ENCODE measurements at places on chromosomes 13 and 19. TPM values are rescaled to one million over a fixed set of nuclear protein-coding genes. Genes with fewer than 3 reads are reported as not detected.

The ZSCAN22 gene
- 1.4 TPM for polyA plus RNA-seq

The EXOC3L2 gene
- not detected for polyA plus RNA-seq

The ATXN8OS gene
- not detected for polyA plus RNA-seq

DNA sequence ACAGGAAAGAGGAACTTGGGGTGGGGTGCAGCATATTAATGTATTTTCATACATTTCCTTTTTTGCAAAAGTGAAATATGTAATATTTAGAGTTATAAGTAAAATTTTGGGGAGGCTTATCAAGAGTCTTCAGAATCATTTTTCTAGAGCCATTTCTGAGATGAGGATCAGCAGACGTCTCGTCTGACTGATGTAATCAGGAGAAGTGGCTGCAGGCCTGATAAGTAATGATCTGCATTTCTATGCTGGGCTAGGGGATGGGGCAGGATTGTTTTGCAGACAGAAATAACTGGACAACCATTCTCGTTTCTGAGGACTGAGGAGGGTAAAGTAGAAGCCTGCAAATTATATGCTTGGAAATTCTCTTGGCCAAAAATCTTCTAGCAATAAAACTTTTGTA is 89.2 kb upstream of the ARGLU1 start:
- no peak overlapping the region for H3K4me3 ChIP-seq
- no peaks in the 10 kb centered on the region for H3K36me3 ChIP-seq
- H3K4me1 ChIP-seq: no peaks in the 10 kb centered on the region
- DNase-seq: no peak
- H3K27me3 ChIP-seq: peaks cover 3% of the 10 kb centered on the region

DNA sequence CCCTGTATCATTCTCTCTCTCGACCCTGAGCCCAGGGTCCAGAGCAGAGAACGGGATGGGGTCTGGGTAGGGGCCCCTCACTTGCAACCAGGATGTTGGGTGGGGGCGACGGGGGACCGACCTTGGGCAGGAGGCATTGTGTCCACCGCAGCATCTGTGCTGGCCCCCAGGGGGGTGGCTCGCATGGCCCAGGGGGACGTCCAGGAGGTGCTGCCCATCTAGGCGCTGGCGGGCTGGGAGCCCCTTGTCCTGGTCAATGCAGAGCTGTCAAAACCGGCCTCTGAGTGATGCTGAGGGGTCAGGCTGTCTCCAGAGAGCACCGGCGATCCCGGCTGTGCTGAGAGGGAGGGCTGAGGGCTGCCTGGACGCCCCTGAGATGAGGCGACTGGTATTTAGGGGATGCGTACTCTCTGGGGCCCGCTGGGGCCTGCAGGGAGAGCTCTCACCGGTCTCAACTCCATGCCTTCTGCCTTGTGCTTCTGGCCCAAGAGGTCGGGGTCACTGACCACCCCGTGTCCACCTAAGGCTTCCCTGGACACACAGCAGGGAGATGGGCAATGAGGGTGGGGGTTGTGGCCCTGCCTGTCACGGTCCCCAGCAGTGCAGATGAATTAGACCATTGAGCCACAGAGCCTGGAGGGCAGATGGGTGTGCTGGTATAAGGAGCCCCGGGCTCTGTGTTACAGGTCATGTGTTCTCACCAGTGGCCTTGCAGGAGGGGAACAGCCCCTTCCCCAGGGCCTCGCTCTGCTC is 8.6 kb downstream of the RPS9 start:
- peak overlapping the region; percentile 54 for H3K4me3 ChIP-seq
- H3K27ac ChIP-seq: peak overlapping the region; percentile 62
- DNase-seq: no peak
- H3K27me3 ChIP-seq: no peaks in the 10 kb centered on the region

DNA sequence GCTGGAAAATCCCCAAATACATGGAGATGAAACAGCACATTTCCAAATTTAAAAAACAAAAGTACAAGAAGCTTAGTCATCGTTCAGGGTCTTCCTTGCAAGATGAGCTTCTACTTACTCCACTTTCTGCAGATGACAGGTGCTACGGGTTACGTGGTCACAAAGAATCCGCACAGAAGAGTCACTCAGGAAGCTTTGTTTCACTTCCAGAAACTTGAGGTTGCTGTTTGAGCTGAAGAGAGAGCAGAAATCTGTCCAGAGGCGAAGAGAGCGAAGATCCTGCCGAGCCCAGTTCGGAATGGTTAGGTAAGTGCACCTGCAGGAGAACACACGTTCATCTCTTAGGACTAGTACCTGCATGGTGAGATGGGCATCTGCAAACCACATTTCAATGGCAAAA is 9.4 kb downstream of the NLRP7 start:
- H3K36me3 ChIP-seq: no peaks in the 10 kb centered on the region
- no peak overlapping the region for H3K4me3 ChIP-seq
- H3K27me3 ChIP-seq: peaks cover 16% of the 10 kb centered on the region
- H3K4me1 ChIP-seq: peaks cover 5% of the 10 kb centered on the region
- peak; percentile 6 for DNase-seq

DNA sequence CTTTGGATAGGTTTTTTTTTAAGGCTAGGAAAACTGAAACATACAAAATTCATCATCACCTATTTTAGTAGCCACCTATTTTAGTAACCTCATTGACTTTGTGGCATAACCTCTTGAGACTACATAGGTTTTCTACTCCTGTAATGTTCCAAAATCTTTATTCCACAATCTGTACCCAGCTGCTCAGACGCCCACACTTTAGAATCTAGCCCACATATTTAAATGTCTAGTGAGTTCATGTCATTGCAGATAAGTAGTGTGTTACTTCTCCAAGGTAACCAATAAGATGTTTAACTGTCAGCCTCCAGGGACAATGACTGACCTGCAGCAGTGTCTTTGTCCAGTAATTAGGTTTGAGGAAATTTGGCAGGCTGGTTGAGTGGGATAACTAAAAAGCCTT is 330.2 kb downstream of the MZT1 start:
- H3K4me3 ChIP-seq: no peak overlapping the region
- no peaks in the 10 kb centered on the region for H3K36me3 ChIP-seq
- H3K4me1 ChIP-seq: no peaks in the 10 kb centered on the region
- no peak overlapping the region for H3K27ac ChIP-seq
- no peak for DNase-seq

DNA sequence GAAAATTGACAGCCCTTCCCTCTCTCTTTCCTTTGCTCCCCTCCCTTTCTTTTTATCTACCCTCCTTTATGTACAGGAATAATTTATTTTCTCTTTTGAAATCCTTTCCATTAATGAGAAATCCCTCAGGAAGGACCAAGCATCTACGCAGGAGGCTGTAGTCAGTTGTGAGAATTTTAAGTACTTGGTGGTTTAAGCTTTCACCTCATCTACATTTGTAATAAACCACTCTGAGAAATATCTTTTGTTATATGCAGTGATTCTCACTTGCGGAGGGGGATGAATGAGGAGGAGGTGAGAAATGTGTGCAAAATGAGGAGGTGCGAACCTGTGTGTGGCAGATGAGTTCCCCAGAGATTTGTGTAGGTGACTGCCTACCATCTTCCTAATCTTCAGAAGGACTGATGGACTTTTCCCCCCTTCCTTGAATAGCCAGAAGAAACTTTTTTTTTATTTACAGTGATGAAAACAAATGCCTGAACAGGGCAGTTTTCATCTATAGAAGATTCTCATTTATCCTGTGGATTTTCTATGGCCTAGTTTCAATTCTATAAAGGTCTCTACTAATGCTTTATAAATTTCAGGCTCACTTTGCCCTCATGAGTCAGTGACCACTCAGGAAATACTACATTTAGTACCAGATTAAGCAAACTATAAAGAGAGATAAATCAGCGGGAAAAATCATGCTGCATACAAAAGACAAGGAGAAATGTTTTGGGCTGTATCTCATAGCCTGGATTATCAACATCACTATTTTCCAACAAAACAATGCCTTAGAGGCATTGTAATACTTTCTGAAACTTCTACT is 118.3 kb downstream of the LHFPL6 start:
- no peak overlapping the region for H3K27ac ChIP-seq
- no peaks in the 10 kb centered on the region for H3K36me3 ChIP-seq
- no peak overlapping the region for H3K4me3 ChIP-seq
- DNase-seq: no peak
- H3K27me3 ChIP-seq: no peaks in the 10 kb centered on the region

DNA sequence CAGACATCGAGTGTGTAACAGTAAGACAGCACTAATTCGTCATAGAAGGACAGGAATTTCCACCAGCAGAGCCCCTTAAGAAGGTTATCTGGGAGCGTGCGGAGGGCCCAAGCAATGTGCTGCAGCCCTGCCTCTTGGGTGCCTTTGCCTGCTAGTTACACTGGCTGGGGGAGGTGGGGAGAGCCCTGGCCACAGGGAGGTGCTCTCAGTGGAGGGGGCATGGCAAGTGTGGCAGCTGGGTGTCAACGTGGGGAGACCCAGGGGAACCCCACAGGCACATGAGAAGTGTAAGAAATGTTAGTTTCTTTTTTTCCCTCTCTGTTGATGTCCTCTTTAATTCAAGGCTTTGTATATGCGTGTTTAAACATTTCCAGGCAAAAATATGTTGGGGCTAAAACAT is 50.9 kb upstream of the TMTC4 start:
- no peak for DNase-seq
- H3K27ac ChIP-seq: no peak overlapping the region
- H3K4me3 ChIP-seq: no peak overlapping the region

- H3K36me3 ChIP-seq: peaks cover 8% of the 10 kb centered on the region
- no peak for DNase-seq
- H3K4me3 ChIP-seq: peak overlapping the region; percentile 79
- H3K27ac ChIP-seq: peak overlapping the region; percentile 10
- H3K4me1 ChIP-seq: peaks cover 36% of the 10 kb centered on the region
These were observed 4.4 kb downstream of the CCDC61 start for GRCh38 chr19:45999653-46000121.

GRCh38 chr19:9996541-9996940 is 13.8 kb downstream of the COL5A3 start:
- H3K36me3 ChIP-seq: no peaks in the 10 kb centered on the region
- no peak overlapping the region for H3K27ac ChIP-seq
- peaks cover 4% of the 10 kb centered on the region for H3K4me1 ChIP-seq

Measured in naive thymus-derived CD8-positive, alpha-beta T cell (primary cell).